ENCODE measurements at places on chromosomes 16 and 17. TPM values are rescaled to one million over a fixed set of nuclear protein-coding genes. Genes with fewer than 3 reads are reported as not detected.
A peak's percentile ranks its signal among the peaks of the same experiment; 100 is the strongest.

ZDHHC1 gene
- total RNA-seq, result 2.8 TPM

PDILT gene
- not detected for total RNA-seq

DLX4 gene
- not detected for total RNA-seq

C17orf67 gene
- total RNA-seq, result 0.35 TPM

KRT14 gene
- total RNA-seq, result 2,346 TPM

- no peaks in the 10 kb centered on the region for H3K27me3 ChIP-seq
- H3K4me3 ChIP-seq, result peak overlapping the region; percentile 93
- H3K27ac ChIP-seq, result peak overlapping the region; percentile 93
- DNase-seq, result no peak
- peaks cover 62% of the 10 kb centered on the region for H3K4me1 ChIP-seq
- peaks cover 10% of the 10 kb centered on the region for H3K36me3 ChIP-seq
These were observed 802 bp downstream of the CYLD start for GRCh38 chr16:50742576-50743200.

- no peak overlapping the region for H3K4me3 ChIP-seq
- DNase-seq, result no peak
- H3K36me3 ChIP-seq, result no peaks in the 10 kb centered on the region
- no peak overlapping the region for H3K27ac ChIP-seq
- H3K4me1 ChIP-seq, result no peaks in the 10 kb centered on the region
These were observed 173.0 kb downstream of the CBLN1 start for GRCh38 chr16:49108611-49109010.

DNA sequence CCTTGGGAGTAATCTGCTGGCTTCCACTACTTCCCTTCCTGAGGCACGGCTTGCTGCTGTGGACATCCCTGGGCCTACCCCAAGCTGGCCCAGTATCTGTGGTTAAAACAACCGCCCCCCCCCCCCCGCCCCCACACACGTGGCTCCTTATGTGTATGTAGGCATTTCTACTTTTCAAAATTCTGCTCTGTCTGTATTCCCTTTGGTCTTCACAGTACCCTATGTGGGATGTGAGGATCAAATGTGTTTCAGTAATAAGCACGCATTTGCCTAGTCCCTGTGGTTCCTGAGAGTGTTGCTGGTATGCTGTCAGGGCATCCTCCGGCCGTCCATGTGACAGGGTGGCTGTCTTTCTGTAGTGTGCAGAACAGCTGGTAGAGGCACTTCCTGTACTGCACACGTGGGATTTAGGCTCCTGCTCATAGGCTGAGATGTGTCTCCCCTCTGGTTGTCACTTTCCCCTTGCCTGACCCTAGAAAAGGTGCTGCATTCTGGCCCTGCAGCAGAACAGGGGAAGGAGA lies 2.2 kb downstream of the NT5M start:
- no peak overlapping the region for H3K4me3 ChIP-seq
- H3K27ac ChIP-seq, result no peak overlapping the region
- H3K27me3 ChIP-seq, result no peaks in the 10 kb centered on the region
- no peak for DNase-seq

DNA sequence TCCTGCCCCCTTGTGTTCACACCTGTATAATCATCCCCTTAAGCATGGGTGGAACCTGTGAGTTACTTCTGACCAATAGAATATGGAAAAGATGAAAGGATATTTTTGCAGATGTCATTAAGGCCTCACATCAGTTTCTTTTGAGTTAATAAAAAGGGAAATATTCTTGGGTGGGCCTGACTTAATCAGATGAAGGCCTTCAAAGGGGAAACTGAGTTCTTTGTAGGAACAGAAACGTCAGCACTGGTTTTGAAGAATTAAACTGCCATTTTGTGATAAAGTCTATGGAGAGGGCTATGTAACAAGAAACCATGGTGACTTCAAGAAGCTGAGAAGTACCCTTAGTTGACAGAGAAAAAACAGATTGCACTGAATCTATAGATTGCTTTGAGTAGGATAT lies 168.7 kb upstream of the CNTNAP4 start:
- DNase-seq, result no peak
- no peak overlapping the region for H3K27ac ChIP-seq
- H3K4me3 ChIP-seq, result no peak overlapping the region
- H3K4me1 ChIP-seq, result no peaks in the 10 kb centered on the region

GRCh38 chr17:40457369-40457768 lies 14.1 kb downstream of the IGFBP4 start:
- peaks cover 95% of the 10 kb centered on the region for H3K4me1 ChIP-seq
- H3K27ac ChIP-seq, result peak overlapping the region; percentile 50
- H3K27me3 ChIP-seq, result no peaks in the 10 kb centered on the region
- H3K4me3 ChIP-seq, result no peak overlapping the region

Measured in esophagus squamous epithelium (tissue), 5 donors.